Stimulated activated effector memory CD8-positive, alpha-beta T cell treated with anti-CD3 and anti-CD28 coated beads, Interleukin-12 subunit alpha, Interleukin-12 subunit beta, amount 100 ng/mL, for 72 hours (primary cell): ENCODE measurements at places on chromosomes 1 and 21.

- DNase-seq: no peak
Observed at GRCh38 chr1:76073481-76073880, 1.1 kb upstream of the ST6GALNAC3 start.

DNA sequence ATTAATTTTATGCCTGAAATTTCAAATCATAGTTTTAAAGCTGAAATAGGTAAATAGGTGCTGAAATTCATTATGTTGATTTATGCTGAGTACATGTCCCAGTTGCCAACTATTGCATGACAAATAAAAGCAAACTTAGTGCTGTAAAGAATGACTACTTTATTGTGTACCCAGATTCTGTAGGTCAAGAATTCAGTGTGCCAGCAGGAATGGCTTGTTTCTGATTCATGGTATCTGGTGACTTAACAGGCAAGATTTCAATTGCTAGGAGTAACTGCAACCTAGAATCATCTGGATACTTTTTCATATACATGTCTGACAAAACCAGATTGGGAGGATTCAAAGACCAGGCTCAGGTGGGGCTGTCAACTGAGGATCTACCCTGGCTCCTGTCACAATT, 678.4 kb upstream of the ADAMTS5 start:
- no peak for DNase-seq

DNA sequence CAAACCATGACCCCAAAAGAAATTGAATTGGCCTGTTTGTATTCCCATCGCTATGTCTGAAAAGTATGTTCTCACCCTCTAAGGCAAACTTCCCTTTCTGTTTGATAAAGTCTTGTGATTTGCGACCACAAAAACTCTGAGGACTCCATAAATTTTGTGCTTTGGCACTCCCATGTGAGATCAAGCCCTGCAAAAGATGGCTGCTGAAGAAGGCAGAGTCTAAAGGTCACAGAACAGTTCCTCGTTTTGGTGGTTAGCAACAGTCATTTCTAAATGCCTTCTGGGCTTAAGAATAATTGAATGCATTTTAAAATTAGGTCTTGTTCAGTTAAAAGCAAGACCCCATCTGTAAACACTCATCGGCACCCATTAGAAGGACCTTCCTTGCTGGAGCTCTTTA, 441.6 kb downstream of the OMA1 start:
- DNase-seq: no peak

GRCh38 chr1:4117196-4117595, 217.1 kb upstream of the C1orf174 start:
- no peak for DNase-seq

DNA sequence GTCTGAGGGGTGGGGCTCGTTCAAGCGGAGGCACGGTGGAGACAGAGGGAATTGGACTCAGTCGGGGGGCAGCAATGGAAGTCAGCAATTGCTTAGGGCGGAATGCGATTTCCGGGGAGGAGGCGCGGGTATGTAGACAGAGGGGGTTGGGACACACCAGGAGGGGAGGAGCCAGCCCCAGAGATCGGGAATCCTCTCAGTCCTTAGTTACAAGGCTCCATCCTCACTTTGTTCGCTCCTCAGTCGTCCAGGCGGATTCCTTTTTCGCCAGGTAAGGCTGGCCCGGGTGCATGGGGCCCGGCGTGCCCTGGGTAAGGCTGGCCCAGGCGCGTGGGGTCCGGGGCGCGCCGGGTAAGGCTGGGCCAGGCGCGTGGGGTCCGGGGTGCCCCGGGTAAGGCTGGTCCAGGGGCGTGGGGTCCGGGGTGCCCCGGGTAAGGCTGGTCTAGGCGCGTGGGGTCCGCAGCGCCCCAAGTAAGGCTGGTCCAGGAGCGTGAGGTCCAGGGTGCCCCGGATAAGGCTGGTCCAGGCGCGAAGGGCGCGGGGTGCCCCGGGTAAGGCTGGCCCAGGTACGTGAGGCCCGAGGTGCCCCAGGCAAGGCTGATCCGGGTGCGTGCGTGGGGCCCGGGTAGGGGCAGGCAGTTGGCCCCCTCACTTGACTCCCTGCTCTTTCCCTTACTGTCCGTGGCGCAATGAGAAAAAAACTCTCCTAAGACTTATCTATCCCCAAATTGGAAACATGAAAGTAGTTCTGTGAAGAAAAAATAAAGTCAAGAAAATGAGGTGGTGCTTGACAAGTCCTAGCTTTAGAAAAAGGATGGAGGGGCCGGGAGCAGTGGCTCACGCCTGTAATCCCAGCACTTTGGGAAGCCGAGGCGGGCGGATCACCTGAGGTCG, at the start of gene L1TD1:
TSS of gene L1TD1 (plus strand) at position 199 of the 894 bp plus-strand sequence. CDS start 11,780 bp downstream, outside the sequence.
- DNase-seq: no peak
